Upper lobe of left lung (tissue), 6 donors: ENCODE measurements at places on chromosomes 12 and 14.
A peak's percentile ranks its signal among the peaks of the same experiment; 100 is the strongest.

GRCh38 chr14:99737956-99738667, 54.0 kb downstream of the CYP46A1 start:
- no peaks in the 10 kb centered on the region for H3K27me3 ChIP-seq
- peak overlapping the region; percentile 66 for H3K4me3 ChIP-seq
- DNase-seq: no peak
- no peaks in the 10 kb centered on the region for H3K36me3 ChIP-seq
- peaks cover 31% of the 10 kb centered on the region for H3K4me1 ChIP-seq

GRCh38 chr12:121960541-121960940, 42.1 kb downstream of the CFAP251 start:
- no peak overlapping the region for H3K4me3 ChIP-seq
- DNase-seq: no peak
- H3K4me1 ChIP-seq: no peaks in the 10 kb centered on the region
- no peaks in the 10 kb centered on the region for H3K27me3 ChIP-seq

DNA sequence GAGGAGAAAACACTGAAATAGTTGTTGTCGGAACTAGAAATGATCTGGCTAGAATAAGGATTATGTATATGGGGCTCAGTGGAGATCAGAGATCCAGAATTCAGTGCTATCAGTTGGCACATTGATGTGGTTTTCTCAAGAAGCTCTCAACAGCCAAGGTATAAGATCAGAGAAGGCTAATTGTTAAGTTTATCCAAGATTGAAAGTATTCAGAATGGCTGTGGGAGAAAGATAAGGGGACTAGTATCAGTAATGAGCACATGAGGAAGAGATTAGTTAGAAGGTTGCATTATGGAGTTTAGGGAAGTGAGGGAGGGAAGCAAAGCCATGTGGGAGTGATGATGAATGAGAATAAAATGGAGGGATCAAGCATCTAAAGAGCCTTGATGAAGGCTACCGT, 128.1 kb upstream of the MIS18BP1 start:
- H3K4me3 ChIP-seq: no peak overlapping the region
- H3K36me3 ChIP-seq: no peaks in the 10 kb centered on the region
- no peak overlapping the region for H3K27ac ChIP-seq
- DNase-seq: no peak
- no peaks in the 10 kb centered on the region for H3K4me1 ChIP-seq

DNA sequence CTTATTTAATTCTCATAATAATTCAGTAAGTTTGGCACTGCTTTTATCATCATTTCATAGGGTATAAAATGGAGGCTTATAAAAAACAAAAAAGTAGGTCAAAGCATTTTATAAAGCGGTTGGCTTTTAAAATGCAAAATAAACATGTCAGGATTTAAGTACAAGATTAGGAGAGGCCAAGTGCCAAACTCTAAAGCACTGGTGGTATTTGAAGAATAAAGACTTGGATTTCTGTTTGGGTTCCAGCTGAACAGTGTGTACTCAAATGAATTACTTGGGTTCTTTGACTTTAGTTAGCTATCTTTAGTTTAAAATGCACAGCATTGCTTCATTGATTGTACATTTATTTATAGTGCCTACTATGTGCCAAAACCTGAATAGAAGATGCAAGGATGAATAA, 966.6 kb upstream of the SEL1L start:
- H3K27ac ChIP-seq: no peak overlapping the region
- no peak for DNase-seq
- H3K4me3 ChIP-seq: no peak overlapping the region
- no peaks in the 10 kb centered on the region for H3K36me3 ChIP-seq

- no peaks in the 10 kb centered on the region for H3K4me1 ChIP-seq
- H3K27me3 ChIP-seq: no peaks in the 10 kb centered on the region
- no peak overlapping the region for H3K27ac ChIP-seq
- no peak overlapping the region for H3K4me3 ChIP-seq
Observed at GRCh38 chr12:127306604-127307215, 960.3 kb upstream of the TMEM132C start.

GRCh38 chr12:94689646-94690036, 39.3 kb upstream of the TMCC3 start:
- H3K27ac ChIP-seq: no peak overlapping the region
- DNase-seq: no peak
- peaks cover 10% of the 10 kb centered on the region for H3K4me1 ChIP-seq
- no peaks in the 10 kb centered on the region for H3K36me3 ChIP-seq

- no peak overlapping the region for H3K27ac ChIP-seq
- no peak for DNase-seq
- no peaks in the 10 kb centered on the region for H3K27me3 ChIP-seq
Observed at GRCh38 chr12:106018286-106018685, 120.5 kb downstream of the NUAK1 start.

DNA sequence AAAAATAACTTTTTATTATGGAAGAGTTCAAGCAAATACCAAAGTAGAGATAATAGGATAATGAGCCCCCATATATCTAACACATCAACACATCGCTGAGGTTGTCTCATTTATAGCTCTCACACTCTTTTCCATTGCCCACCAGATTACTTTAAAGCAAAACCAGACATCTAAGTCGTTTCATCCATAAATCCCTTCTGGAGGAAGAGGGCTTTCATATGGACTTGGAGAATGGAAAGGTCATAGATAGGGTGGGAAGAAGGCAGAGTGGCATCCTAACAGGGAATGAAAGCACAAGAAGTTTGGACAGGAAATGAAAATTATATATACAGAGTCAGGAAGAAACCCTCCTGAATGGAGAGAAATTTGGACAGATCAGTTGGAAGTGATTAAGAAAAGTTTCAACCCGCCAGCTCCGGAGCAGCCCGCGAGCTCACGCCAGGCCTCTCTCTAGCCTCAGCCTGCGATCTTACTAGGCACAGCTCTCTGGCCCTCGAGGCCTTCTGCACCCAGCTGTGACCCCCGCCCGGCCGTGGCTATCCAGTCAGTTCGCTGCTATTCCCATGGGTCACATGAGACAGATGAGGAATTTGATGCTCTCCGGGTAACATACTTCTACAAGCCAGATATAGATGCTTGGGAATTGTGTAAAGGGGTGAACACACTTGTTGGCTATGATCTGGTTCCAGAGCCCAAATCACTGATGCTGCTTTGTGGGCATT, 48.4 kb upstream of the NID2 start:
- peak; percentile 50 for DNase-seq
- H3K36me3 ChIP-seq: no peaks in the 10 kb centered on the region
- H3K27ac ChIP-seq: no peak overlapping the region
- no peak overlapping the region for H3K4me3 ChIP-seq
- H3K4me1 ChIP-seq: no peaks in the 10 kb centered on the region
- H3K27me3 ChIP-seq: no peaks in the 10 kb centered on the region

GRCh38 chr12:9951026-9951675, 19.0 kb upstream of the CLEC2A start:
- no peaks in the 10 kb centered on the region for H3K4me1 ChIP-seq
- no peak overlapping the region for H3K4me3 ChIP-seq
- H3K36me3 ChIP-seq: no peaks in the 10 kb centered on the region
- DNase-seq: no peak
- H3K27me3 ChIP-seq: no peaks in the 10 kb centered on the region

DNA sequence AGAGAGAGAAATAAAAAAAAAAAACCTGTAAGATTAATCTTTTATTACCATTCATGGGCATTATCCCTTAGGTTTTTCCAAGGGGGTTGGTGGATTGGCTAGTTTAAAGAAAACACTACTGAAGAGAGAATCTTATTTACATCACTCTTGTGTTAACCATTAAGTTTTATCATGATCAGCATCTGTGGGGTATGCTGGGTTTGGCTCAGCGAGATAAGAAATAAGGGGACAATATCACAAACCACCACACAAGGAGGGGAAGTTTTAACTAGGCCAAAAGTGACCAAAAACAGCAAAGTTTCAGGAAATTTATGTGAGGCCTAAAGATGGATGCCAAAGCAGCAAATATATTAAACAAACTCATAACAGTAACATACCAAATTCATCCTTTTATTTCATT, 548.6 kb downstream of the SLC16A7 start:
- H3K36me3 ChIP-seq: no peaks in the 10 kb centered on the region
- H3K4me3 ChIP-seq: no peak overlapping the region
- no peaks in the 10 kb centered on the region for H3K27me3 ChIP-seq
- no peak overlapping the region for H3K27ac ChIP-seq
- DNase-seq: no peak
- no peaks in the 10 kb centered on the region for H3K4me1 ChIP-seq

GRCh38 chr12:53344824-53345485, 8.8 kb upstream of the SP7 start:
- no peaks in the 10 kb centered on the region for H3K36me3 ChIP-seq
- H3K27me3 ChIP-seq: no peaks in the 10 kb centered on the region
- peaks cover 16% of the 10 kb centered on the region for H3K4me1 ChIP-seq
- peak overlapping the region; percentile 59 for H3K4me3 ChIP-seq
- peak overlapping the region; percentile 90 for H3K27ac ChIP-seq

DNA sequence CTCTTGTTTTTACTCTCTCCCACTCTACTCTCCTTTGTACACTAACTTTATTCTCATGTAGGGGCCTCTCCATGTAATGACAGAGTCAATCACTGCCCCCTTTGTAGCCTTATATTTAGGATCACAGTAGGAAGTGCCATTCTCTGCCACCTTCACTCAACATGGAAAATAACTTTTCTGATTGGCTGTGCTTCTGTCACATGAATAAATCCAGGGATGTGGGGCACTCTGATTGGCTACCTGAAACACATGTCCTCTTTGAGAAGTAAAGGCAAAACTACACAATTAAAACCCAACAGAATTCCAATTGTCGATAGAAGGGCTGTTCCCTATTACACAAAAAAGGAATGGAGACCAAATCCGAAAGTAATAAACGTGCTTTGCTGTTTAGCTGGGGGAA, at the start of gene RNASE9:
Gene RNASE9, minus strand, starts transcription at position 87 of the 400 bp plus-strand sequence.
- H3K36me3 ChIP-seq: no peaks in the 10 kb centered on the region
- no peak within 1 kb of the TSS for H3K4me3 ChIP-seq
- H3K27ac ChIP-seq: no peak within 1 kb of the TSS
- H3K27me3 ChIP-seq: no peaks in the 10 kb centered on the region
- no peak for DNase-seq

DNA sequence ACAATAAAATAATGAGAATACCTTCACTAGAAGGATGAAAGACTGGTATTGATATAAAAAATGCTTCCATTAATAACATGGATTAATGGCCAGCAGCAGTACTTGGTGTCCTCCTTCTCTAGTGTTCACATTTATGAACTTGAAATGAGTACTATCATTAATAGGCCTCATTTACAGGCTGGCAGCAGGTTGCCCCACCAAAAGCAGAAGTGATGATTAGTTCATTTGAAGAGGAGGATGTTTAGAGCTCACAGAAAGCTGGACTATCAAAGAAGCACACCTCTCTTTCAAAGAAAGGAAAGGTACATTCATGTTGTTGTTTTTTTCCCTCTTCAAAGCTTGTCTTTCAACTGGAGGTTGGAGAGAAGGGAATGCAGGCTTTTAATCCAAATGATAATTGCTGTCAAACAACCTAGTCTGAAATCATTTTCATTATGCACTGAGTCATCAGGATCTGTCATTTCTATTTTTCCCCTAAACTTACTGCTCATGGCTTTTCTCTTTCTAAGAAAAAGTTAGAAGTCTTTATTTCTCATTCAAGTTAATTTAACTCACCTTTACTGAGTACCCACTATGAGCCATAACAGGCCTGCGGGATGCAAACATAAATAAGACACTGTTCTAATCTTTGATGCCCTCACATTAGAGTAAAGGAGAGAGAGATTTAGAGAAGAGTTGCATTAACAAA, 157.9 kb upstream of the GRIP1 start:
- H3K27me3 ChIP-seq: no peaks in the 10 kb centered on the region
- no peaks in the 10 kb centered on the region for H3K4me1 ChIP-seq
- no peak overlapping the region for H3K27ac ChIP-seq
- no peak overlapping the region for H3K4me3 ChIP-seq

DNA sequence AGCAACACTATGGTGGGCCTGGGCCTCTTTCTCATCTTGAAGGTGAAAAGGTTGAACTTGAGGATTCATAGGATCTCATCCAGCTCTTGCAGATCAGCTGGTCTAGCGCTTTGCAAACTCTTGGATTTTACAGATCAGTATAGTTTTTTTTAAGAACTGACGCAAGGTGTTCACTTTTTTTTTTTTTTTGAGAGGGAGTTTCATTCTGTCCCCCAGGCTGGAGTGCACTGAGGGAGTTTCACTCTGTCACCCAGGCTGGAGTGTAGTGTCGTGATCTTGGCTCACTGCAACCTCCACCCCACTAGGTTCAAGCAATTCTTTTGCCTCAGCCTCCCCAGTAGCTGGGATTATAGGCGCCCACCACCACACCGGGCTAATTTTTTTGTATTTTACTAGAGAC, 20.4 kb upstream of the LGMN start:
- DNase-seq: no peak
- no peaks in the 10 kb centered on the region for H3K4me1 ChIP-seq

- no peak for DNase-seq
- peaks cover 9% of the 10 kb centered on the region for H3K27me3 ChIP-seq
- peak overlapping the region; percentile 47 for H3K4me3 ChIP-seq
- H3K4me1 ChIP-seq: peaks cover 67% of the 10 kb centered on the region
Observed at GRCh38 chr14:104977008-104977680, 1.0 kb downstream of the AHNAK2 start.

GRCh38 chr12:87820524-87821202, 208.5 kb downstream of the C12orf50 start:
- H3K27ac ChIP-seq: no peak overlapping the region
- H3K36me3 ChIP-seq: no peaks in the 10 kb centered on the region
- no peak overlapping the region for H3K4me3 ChIP-seq
- no peak for DNase-seq

- no peaks in the 10 kb centered on the region for H3K27me3 ChIP-seq
- no peaks in the 10 kb centered on the region for H3K4me1 ChIP-seq
- no peaks in the 10 kb centered on the region for H3K36me3 ChIP-seq
- H3K4me3 ChIP-seq: no peak overlapping the region
- DNase-seq: no peak
- no peak overlapping the region for H3K27ac ChIP-seq
Observed at GRCh38 chr12:88490425-88490824, 89.8 kb downstream of the KITLG start.

DNA sequence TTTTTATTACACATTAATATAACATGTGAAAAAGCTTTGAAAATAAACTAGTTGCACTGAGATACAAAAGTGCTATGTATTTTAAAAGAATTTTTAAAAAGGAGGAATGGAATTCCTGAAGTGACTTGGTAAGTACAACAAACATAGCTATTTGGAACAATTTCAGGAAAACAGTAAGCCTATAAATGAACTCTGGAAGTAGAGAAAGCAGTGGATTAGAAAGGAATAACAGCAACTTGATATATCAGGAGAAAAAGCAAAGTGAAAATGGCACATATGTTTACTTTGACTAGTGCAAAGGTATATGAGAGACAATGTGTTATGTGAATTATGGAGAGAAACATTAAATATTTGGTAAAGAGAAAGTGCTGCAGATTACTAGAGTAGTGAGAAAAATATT, 811.7 kb downstream of the C12orf50 start:
- DNase-seq: no peak

GRCh38 chr14:50171895-50172294, 55.5 kb upstream of the VCPKMT start:
- no peaks in the 10 kb centered on the region for H3K27me3 ChIP-seq
- DNase-seq: no peak
- peaks cover 11% of the 10 kb centered on the region for H3K36me3 ChIP-seq
- H3K4me1 ChIP-seq: no peaks in the 10 kb centered on the region
- no peak overlapping the region for H3K4me3 ChIP-seq
- H3K27ac ChIP-seq: no peak overlapping the region
